ENCODE measurements at places on chromosomes 12 and 14. TPM values are rescaled to one million over a fixed set of nuclear protein-coding genes. Genes with fewer than 3 reads are reported as not detected.

Gene CISTR
- not detected for total RNA-seq

Gene NR2C1
- 26.4 TPM for total RNA-seq

Gene PIANP
- total RNA-seq, result 0.96 TPM

Gene ANHX
- not detected for total RNA-seq

Gene PEX5
- total RNA-seq, result 28.5 TPM

Gene CELA1
- not detected for total RNA-seq

Gene PRB2
- total RNA-seq, result not detected

Gene MUCL1
- total RNA-seq, result not detected

Gene EFS
- not detected for total RNA-seq

Gene RBMS2
- total RNA-seq, result 12.5 TPM

Gene SRSF9
- total RNA-seq, result 198 TPM

Gene MMP19
- 0.29 TPM for total RNA-seq

Gene FAM181A
- not detected for total RNA-seq

Gene TMEM119
- total RNA-seq, result 0.06 TPM

Gene WNT1
- 0.21 TPM for total RNA-seq

Gene TCL1B
- not detected for total RNA-seq

Gene HOXC10
- total RNA-seq, result 2.8 TPM

Gene ASIC1
- 4.2 TPM for total RNA-seq

Gene ACOT6
- not detected for total RNA-seq

Gene SDS
- 0.31 TPM for total RNA-seq

Gene LYZ
- total RNA-seq, result not detected

Gene SPRYD4
- total RNA-seq, result 1.9 TPM

Gene SLC22A17
- 8.3 TPM for total RNA-seq
